Stimulated activated CD8-positive, alpha-beta memory T cell treated with anti-CD3 and anti-CD28 coated beads, Interleukin-4, amount 100 ng/mL, for 48 hours (primary cell): ENCODE measurements at places on chromosomes 12 and 14.

DNA sequence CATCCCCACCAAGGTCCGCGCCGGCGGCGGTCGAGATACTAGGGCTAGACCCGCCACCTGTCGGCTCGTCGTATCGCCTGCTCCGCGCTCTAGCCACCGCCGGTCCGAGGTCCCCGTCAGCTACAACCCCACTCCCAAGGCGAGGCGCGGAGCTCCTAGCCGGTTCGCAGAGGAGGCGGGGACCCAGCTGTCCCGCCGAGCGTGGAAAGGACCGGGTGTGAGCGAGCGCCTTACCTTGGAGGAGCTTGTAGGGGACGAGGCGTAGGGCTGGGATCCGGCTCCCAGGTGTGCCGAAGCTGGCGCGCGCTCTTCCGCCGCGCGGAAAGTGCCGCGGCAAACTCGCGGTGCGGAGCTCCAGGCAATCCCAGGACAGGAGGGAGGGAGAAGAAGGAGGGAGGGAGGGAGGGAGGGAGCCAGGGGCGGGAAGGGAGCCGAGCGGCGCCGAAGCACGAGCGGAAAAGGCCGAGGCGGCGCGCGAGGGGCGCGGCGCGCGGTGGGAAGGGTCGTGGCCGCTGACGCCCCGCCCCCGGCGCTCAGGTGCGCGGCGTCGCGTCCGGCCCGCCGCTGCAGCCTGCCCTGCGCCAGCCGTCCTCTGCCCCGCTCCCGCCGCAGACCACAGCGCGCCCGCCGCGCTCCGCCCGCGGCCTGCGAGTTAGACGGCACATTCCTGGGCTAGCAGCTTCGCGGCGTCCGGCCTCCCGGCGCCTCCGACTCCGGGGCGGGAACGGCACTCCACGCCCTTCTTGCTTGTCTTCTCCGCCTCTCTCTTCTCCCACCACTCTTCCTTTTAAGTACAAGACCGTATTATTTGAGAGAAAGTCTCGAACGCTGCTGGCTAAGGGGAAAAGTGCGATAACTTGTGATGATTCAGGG, at the start of gene PAWR:
Gene PAWR, minus strand, starts transcription at position 327 of the 873 bp plus-strand sequence. CDS start 720 bp downstream, outside the sequence.
- peak; percentile 45 for DNase-seq

DNA sequence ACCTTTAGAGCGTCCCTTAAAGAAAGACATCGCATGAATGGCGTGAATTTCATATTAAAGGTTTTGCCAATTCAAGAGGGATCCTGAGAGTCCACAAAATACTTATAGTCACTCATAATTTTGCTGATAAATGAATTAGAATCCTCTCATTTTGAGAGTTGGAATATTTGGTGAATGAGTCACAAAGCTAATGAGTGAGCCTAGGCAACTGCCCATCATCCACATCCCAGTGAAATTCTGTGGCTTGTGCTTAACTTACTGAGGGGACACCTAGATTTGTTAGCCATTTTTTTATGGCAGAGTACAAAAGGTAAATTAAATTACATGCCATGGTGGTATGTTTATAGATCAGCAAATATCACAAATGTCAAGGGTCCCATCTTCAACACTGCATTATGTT, 12.7 kb upstream of the NOXRED1 start:
- DNase-seq, result no peak

GRCh38 chr12:46977871-46978375, 101.5 kb upstream of the PCED1B start:
- no peak for DNase-seq

DNA sequence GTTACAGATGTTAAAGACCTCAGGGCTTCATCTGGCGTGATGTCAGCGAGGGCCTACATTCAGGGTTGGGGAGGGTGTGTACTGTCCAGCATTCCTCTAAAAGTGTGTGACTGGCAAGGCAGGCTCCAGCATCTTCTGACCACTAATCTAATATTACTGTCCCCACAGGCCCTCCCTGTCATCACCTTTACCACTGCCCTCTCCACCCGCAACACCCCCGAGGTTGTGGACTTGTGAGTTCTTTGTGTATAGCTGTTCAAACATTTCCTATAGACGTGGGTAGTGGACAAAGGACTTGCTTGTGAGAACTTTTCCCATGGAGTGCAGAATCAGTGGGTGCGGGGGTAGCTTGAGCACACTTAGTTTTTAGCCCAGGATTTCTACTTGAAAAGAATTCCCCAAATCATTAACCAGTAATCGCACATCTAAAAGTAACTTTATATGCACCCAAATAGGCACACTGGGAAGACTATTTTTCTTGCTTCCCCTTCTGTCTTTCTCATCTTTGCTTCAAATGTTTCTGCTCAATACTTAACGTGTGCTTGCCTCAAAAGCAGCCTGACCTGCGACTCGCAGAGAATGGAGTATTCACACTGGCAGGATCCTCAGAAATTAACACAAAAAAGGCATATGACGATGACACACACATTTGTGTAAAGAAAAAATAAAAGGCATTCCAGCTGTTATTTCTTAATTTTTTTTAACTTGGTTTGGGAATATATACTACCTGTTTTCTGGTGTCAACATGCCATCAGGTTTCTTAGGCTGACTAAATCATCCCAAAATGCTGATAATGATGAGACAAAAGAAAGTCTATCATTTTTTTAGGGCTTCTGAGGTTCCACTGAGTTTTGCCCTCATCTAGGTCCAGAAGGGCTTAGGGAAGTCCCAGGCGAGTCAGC, 158.4 kb upstream of the HIF1A start:
- DNase-seq, result no peak

GRCh38 chr12:20832911-20833310, 22.4 kb downstream of the SLCO1B3 start:
- no peak for DNase-seq

GRCh38 chr14:92783813-92784431, 10.2 kb upstream of the GOLGA5 start:
- no peak for DNase-seq

DNA sequence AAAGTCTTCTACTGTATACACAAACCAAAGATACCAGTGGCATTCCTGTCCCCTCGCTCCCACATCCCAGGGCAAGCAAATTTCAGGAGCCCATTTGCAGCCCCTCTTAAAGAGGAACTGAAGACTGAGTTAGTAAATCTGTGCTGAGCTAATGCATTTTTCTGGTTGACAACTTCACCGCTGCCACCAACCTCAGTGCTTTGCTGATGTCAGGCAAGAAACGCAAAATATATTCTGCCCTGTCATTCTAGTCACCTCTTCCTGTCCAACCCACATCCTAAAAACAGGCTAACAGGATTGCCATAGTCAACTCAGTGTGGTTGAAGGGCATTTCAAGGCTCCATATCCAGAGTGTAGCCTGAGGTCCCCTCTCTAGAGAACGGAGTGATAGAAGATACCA, 59.4 kb upstream of the FICD start:
- DNase-seq, result no peak

- no peak for DNase-seq
These were observed 25.0 kb downstream of the PDZRN4 start for GRCh38 chr12:41213107-41213506.

DNA sequence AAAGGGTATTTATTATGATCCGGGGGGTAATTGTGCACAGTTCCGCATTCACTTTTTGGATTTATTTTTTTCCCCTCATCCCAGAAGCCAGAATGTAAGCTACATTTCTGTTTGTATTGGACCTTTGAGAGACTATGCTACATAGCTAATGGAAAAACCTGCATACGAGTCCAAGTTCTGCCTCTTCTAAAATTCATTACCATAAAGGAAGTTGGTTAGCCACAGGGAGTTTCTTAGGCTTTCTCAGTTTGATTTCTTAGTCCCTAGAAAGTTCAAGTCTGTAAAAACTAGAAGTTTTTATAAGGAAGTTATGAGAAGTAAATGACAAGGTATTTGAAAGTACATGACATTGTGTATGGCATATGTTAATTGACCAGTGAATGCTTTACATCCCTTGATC, 138.7 kb downstream of the PDE3A start:
- DNase-seq, result no peak

- DNase-seq, result no peak
These were observed 3.6 kb upstream of the BRMS1L start for GRCh38 chr14:35822501-35822900.

DNA sequence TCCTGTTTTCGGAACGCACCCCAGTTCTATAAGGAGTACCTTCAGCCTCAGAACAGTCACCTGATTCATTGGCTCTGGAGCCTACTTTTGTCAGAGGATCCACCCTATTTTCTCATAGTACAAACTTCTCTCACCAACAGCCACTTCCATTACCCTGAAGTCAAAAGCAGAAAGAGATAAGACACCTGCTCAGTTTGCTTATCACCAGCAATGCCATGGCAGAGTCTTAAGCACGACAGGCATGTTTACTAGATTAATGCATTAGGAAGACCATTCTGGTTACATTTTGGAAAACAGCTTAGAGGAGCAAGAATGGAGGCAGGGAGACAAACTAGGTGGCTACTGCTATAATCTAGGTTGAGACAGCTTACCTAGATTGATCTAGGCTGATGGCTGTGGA, 67.7 kb downstream of the GXYLT1 start:
- no peak for DNase-seq

DNA sequence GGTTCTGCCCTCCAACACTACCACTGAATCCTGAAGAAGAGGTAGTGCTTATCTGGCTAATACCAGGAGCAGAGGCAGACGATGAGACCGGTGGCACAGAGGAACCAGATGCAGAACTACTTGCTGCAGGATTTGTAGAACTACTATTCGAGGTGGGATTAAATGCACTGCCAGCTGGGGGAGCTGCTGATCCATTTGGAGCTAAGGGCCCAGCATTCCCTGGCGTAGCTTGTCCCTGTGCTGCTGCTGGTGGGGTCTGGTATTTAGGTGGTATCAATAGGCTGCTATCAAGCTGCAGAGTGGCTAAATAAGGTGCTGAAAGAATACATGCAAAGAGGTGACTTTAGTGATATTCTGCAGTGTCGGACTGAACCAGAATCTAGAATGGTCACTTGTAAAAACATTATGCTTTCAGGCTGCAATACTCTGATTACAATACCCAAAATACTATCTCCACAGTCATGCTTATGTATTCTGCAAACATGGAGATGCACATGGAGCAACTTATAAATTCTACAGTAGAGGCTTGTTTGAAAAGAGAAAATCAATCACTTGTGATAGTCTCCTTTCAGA, 294.2 kb downstream of the MED13L start:
- DNase-seq, result no peak

DNA sequence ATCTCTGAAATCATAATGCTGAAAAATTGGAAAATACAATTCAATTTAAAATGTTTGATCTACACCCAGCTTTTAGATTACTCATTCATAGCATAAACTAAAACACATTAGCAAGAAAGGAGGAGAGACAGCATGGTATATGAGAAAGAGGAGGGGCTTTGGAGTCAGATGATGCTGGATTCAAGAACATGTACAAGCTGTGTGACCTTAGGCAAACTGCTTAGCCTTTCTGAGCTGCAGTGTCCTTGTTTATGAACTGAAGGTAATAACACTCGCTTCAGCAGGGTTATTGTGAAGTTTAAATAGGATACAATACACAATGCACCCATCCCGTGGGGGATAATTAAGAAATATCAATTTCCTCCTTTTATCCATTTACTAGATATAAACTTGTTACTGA, 79.2 kb downstream of the MAP1LC3B2 start:
- no peak for DNase-seq

DNA sequence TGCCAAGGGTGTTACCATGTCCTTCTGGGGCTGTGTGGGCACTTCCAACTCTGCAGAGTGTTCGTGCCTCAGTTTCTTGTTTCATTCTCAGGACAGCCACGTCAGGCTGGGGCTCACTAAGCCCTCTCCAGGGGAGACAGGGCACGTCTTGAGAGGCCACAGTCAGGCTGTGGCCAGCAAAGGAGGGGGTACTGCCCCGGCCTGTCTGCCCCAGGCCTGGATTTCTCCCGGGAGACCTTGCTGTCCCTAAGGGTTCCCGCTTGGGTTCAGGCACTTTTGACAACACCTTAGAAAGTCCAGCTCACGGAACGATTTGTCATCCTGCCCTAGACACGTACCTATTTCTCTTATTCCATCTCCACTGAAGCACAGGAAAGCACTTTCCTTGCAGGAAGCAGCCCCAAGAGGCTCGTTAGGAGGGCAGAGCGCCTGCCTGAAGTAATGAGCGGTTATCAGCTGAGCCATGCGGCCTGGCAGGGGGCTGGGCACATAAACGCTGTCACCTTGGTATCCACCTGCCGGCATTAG, 290.4 kb upstream of the RTL1 start:
- no peak for DNase-seq

GRCh38 chr12:93020631-93021597, 91.8 kb upstream of the EEA1 start:
- DNase-seq, result no peak

DNA sequence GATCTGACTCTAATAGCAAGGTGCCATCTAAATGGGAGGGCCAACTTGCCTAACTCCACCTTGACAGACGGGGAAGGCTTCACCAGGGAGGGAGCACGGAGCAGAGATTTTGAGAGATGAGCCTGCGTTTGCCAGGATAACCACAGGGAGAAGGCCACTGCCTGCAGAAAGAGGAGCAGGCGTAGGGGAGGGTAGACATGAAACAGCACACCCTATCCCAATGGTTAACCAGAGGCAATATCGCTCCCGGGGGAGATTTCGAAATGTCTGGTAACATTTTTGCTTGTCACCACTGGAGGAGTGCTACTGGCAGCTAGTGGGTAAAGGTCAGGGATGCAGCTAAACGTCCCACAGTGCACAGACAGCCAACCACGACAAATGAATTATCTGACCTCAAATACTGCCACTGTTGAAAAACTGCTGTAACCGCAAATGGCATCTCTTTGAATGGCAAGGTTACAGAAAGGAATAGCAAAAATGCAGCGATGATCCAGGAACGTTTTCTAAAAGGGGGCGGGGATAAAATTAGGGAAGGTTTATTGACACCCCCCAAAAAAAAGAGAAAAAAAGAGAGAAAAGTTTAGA, 126.0 kb upstream of the ATF7IP start:
- DNase-seq, result peak; percentile 51

DNA sequence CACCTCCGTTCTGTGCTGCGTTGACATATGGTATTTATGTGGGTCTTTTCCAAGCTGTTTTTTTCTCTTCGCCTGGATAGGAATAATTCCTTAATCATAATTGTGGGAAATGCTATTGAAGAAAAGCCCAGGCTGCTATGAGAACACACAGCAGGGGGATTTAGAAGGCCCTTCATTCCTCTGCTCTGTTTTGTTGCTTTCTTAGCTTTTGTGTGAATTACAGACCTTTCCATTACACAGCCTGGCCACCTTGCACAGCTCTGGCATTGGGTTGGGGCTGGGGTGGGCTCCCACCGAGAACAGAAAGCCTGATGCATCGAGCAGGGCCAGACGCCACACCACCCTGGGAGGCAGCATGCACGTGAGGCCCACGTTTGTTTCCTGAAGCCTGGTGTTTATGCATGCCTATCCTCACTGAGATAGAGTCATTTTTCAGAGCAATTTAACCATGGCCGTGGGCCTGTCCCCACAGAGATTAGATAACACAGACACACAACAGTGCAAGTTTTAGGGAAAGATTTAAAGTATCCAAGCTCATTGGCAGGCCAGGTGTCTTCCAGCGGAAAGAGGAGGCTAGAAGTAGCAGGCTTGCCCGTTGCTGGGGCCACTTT, 287.6 kb upstream of the PWP1 start:
- DNase-seq, result no peak
